Amygdala (tissue), 56 donors: ENCODE measurements at places on chromosomes 5 and 9.

DNA sequence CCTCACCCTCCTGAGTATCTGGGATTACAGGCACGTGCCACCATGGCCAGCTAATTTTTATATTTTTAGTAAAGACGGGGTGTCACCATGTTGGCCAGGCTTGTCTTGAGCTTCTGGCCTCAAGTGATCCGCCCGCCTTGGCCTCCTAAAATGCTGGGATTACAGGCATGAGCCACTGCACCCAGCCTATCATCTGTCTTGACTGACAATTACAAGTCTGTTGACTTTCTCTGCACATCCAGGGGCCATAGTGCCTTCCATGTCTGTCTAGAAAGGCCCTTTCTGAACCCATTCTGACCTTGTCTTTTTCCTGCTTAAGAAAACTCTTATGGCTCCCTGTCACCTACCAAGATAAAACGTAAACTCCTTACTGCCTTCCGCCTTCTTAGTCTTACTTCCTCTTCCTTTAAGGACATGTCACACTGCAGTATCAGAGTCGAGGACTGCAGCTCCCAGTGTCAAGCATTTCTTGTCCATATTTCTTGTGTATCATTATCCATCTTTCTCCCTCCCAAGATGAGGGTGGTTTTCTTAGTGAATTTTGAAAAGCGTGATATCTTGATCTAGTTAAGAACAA lies 49.9 kb upstream of the SHB start:
- no peak for DNase-seq

DNA sequence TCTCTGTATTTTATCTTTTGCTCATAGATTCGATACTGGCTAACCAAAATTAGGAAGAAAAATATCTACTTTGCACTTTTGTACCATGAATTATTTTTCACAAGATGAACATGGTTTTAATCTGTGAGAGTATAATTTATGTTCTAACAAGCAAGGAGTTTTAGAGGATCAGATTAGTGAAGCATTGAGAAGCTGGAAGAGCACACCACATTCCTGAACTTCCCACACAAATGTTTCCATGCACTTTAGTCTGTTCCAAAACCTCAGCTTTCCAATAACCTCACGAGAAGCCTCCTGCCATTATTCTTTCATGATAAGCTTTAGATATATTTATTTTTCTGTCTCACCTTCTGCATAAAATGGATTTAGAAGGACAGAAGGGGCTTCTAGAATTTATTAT lies 98.7 kb upstream of the MPDZ start:
- DNase-seq = no peak

GRCh38 chr5:149410071-149410470 lies 31.0 kb upstream of the IL17B start:
- DNase-seq = no peak

DNA sequence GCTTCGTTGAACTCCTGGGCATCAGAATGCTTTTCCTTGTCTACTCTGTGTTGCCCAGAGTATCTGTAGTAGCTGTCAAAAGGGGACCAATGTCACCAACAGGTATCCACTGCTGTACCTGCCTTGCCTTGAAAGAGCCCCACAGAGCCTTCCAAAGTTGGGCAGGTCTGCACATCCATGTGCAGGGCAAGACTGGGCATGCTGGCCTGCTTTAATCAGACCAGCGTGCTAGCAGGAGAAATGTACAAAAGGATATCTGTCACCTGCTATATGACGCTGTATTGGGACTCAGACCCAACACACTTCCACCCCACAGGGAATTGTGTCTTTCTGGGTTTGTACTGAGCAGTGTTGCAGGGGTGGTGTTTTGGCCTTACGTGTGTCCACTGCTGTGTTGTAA lies 11.9 kb downstream of the DELE1 start:
- DNase-seq = no peak

- no peak for DNase-seq
Observed at GRCh38 chr9:36207016-36207415, 16.3 kb downstream of the CLTA start.

DNA sequence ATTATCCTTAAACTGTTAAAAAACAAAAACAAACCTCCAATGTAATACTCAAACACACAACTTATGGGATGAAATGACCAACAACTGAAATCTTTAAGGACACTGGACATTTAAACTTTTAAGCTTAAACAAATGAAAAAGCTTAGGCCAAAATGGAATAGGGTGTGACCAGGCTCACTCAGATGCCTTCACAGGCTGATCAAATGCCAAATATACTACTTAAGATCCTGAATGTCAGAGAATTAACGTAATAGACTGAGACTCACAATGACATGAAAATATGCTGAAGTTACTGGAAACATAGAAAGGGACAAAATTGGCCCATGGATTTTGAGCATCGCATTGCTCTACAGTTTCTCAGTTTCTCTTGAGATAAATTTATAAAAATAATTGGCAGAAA lies 286.8 kb downstream of the ADAMTS6 start:
- no peak for DNase-seq

GRCh38 chr5:116699332-116699731 lies 124.7 kb upstream of the SEMA6A start:
- no peak for DNase-seq

- no peak for DNase-seq
Observed at GRCh38 chr5:172492097-172492840, 37.9 kb upstream of the SH3PXD2B start.

DNA sequence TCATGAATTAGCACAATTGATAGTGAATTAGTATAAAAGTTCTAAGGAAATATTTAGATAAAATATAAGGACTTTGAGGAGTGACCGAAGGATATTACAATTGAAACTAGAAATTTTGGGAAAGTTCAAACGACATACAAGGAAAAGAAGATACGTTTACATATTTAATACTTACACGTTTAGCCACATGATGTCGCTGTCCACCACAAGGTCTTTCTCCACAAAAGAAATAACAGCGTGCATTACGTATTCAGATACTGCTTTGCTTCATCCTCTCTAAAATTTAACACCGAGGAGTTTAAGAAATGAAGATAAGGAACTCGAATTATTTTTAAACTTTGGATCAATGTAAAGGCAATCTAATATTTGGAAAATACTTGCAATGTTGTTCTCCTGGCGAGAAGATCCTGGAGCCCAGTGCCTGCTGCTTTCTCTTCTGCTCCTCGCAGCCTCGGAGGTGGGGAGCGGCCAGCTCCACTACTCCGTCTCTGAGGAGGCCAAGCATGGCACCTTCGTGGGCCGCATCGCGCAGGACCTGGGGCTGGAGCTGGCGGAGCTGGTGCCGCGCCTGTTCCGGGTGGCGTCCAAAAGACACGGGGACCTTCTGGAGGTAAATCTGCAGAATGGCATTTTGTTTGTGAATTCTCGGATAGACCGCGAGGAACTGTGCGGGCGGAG lies at the start of gene PCDHA3:
Gene PCDHA3 (plus strand): TSS at position 242 of the 678 bp plus-strand sequence.
- DNase-seq = no peak

DNA sequence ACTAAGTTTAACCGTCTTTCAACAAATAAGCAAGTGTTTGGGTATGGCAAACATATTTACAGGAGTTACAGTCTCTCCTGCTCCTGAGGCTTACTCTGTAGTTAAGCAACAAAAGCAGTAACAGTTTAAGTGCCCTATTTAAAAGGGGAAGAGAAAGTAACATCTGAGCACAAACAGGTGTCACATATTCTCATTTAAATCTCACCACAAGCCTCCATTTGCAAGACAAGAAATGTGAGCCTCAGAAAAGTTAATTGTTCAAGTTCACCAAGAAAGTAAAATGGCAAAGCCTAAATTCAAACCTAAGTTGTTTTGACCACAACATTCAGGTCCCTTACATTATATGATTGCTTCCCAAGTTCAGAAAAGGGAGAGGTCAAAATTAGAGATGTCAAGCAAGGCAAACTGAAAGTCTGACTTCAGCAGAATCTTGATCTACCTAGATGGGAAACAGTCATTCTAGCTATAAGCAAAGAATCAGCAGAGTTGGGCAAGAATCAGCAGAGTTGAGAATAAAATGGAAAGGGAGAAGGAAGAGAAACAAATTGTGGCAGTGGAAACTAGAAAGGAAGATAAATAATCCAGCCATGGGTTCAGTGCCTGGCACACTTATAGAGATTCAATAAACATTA lies 93.4 kb downstream of the STRBP start:
- no peak for DNase-seq

DNA sequence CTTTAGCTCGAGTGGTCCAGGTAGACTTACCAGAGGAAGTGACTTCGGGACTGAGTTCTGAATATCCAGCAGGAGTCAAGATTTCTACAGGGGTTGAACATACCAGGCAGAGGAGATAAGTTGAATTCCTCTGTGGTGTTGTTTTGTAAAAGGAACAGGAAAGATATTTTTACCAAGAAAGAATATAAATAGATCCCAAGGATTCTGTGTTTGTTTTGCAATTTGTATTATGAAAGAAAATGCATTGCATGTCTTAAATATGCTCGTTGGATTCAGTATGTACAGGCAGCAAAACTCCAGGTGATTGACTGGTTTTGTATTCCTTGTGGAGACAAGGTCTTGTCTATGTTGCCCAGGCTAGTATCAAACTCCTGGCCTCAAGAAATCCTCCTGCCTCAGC lies 197.8 kb downstream of the FRMD3 start:
- no peak for DNase-seq

DNA sequence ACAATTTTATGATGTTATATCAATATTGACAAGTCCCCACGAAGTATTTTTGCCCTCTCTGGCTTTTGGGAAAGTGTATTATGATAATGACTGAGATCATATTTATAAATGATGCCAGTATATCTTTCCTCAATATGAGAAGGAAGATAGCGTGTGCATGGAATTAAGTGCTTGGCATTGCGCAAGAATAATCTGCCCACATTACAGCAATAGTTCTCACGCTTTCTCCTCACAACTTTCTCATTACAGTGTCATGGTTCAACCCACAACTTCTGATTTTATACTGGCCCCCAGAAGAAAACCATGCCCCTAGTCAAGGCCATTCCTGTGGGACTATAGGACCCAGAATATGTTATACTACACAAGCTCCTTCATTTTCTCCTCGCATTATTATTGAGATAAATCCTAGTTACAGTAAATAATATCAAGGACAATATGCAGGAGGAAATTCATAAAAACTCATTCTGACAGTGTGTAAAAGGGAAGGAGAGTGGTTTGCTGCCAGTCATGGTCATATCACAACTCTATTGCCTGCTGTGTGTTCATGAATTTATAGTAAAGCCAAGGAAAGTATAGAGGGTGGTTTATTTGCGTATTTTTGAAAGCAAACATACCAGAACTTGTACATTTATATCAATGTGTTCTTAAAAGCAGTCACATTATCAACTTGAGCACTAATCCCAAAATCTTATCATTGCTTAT lies 114.1 kb downstream of the PIK3R1 start:
- no peak for DNase-seq

- peak; percentile 83 for DNase-seq
Observed at GRCh38 chr9:129487658-129488483, 133.0 kb downstream of the C9orf50 start.

DNA sequence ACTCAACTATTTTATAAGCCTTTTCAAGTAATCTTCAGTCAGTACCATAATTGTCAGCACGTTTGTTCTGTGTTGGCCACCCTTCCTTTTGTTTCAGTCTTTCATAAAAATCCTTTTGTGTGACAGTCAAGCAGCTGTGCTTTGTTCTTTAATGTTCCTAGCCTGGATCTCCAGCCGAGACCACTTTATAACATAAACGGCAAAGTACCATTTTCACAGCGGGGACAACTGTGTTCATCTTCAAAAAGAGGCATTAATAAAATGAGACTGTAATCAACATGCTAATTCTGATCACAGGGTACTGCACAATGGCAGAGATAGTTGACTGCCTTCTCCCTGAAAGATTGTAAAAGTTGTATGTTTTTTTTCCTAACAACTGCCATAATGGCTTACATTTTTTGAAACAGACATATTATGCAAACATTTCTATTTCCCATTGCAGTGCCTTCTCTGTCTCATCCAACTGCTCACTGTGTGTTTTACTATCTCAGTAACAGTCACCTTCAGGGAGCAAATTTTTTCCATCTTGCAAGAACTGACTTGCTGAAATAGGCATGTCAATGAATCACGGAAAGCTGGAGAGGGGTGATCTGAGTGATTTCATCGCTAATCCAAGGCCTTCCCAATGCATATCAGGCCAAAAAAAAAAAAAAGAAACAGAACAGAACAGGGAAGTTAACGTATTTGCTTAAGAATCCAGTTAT lies 828.5 kb upstream of the DMAC1 start:
- no peak for DNase-seq

- no peak for DNase-seq
Observed at GRCh38 chr5:83540105-83540504, 68.6 kb downstream of the VCAN start.

GRCh38 chr5:37133939-37134338 lies 115.2 kb downstream of the CPLANE1 start:
- no peak for DNase-seq

- DNase-seq = no peak
Observed at GRCh38 chr9:81266086-81266485, 423.3 kb downstream of the TLE1 start.

DNA sequence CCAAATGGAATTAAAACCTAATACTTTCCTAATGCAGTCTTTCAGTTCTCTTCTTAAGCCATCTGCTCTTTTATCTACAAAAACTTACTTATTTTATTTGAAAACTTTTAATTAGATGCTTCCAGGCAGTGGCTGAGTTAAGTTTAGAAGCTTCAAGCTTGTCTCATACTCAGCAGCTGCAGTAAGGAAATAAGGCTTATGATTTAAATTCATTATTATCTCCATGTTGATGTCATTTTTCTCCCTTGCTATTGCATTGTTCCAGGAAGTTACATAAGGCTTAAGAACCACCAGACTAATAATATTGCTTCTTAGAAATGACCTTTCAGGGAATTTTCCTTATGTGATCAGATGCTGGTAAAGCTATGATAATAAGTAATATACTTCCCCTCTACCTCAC lies 119.6 kb downstream of the PPP2R2B start:
- no peak for DNase-seq

GRCh38 chr9:134068744-134069479 lies 1.1 kb upstream of the BRD3 start:
- DNase-seq = no peak

DNA sequence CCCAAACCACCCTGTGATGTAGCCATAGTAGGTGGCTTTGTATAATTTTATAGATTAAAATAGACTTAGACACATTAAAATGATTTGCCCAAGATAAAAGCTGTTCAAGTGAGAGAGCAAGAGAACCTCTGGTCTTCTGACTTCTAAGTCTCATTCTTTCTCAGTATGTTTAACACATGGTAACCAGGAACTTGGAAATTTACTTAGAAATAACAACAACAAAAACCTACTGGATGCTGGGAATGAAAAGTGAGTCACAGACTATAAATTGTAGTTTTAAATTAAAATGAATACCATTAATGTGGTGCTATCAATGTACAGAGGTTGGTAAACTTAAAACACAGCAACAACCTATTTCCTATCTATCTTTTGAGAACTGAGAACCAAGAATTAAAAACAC lies 30.4 kb downstream of the HMGCR start:
- DNase-seq = no peak

DNA sequence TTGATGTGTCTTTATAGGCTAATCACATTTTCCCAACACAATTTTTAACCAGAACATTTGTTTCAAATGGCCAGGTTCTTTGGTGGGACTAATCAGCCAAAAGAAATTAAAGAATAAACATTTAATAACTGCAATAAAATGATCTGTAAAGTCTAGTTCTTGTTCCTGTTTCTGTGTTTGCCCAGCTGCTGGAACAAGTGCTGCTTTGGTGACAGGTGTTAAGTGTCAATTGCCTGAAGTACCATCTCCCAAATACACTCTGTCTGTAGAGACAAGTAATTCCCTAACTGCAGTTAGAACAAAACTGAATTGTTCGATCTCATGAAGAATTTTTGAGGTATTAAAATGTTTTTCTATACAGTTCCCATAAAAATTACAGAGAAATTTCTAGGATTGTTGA lies 402.3 kb upstream of the CHD1 start:
- no peak for DNase-seq

- DNase-seq = no peak
Observed at GRCh38 chr9:127140842-127141675, 18.6 kb upstream of the ANGPTL2 start.

GRCh38 chr5:58412081-58412480 lies 47.8 kb downstream of the PLK2 start:
- no peak for DNase-seq
